A172 (cell line): ENCODE measurements at places on chromosomes 6 and 20.

DNA sequence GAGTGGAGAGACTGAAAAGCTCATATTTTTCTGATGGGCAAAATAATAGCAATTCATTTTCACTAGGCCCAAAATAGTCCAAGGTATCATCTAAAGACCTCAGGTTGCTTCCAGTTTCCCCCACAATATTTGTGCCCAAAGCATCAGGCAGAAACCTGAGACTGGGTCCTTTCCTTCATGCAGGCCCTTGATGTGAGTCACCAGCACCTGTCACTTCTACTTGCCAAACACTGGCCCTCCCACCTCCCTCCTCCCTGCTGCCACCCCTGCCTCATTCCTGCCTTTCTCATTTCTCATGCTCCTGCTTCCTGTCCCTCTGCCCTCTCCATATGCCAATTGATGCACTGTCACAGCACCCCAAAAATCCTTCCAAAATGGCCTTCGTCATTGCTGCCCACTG lies 230.4 kb upstream of the CST7 start:
- peak; percentile 19 for DNase-seq

- DNase-seq = no peak
Measured at GRCh38 chr6:20810727-20811108, 276.5 kb downstream of the CDKAL1 start.

DNA sequence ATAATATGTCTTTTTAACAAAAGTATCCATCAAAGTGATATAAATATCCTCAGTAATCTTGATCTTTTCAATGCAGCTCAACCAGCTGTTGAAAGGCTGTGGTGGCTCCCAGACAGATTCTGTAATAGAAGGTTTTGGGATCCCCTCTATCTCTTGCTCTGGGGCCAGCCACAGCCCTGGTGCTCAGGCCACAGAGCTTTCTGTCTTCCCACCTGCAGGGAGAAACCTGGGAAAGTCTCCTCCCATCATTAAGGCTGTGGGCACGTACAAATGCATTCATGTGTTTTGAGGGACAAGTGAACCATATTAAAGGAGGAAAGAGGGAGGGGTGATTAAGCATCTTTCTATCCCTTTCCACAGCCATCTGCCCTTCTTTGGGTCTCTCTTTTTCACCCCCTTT lies 183.1 kb downstream of the PRDM13 start:
- no peak for DNase-seq

DNA sequence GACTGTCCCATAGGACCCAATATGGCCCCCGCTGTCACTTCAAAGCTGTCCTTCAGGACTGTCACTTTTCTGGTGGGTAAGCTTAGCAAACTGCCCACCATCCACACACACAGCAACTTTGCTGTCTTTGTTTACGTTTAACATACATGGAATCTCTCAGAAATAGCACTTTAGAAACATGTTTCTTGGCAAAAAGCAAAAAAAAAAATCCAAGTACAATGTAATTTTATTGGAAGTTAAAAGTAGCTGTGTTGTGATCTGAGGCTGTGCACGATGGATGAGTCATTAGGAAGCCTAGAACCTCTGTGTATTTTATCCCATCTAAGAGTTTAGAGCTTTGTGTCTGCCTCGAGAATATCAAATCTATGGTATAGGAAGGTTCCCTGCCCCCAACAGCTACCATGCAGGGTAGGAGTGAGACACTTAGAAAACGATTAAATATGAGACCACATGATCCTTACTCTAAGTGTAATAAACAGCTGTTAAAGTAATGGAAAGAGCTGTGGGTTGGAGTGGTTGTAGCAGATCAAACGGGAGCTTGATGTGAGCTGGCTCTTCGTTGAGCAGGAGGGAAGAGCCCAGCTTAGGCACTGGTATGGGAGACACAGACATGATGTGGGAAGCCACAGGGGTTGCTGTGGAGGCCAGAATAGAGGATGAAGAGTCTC lies 119.5 kb downstream of the PLEKHG1 start:
- no peak for DNase-seq

- DNase-seq = no peak
Measured at GRCh38 chr6:150177952-150178520, 35.2 kb downstream of the PPP1R14C start.

- no peak for DNase-seq
Measured at GRCh38 chr20:63711085-63711645, 3.3 kb downstream of the ZGPAT start.

DNA sequence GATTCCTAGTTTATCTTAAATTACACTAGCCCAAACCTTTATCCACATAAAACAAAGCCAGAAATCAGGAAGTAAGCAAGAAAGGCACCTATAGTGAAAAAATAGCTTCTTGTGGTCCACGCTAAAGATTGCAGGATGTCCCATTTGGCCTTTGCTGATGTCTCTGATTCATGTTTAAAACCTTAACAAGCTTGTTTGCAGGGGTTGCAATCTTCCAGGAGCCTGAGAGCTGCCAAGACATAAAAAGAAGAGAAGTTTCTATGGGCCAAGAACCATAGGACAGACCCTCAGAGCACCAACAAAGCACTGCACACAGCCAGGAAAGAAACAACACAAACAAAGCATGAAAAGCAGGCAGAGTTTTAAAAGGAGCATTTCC lies 49.4 kb downstream of the ADAT2 start:
- DNase-seq = no peak

DNA sequence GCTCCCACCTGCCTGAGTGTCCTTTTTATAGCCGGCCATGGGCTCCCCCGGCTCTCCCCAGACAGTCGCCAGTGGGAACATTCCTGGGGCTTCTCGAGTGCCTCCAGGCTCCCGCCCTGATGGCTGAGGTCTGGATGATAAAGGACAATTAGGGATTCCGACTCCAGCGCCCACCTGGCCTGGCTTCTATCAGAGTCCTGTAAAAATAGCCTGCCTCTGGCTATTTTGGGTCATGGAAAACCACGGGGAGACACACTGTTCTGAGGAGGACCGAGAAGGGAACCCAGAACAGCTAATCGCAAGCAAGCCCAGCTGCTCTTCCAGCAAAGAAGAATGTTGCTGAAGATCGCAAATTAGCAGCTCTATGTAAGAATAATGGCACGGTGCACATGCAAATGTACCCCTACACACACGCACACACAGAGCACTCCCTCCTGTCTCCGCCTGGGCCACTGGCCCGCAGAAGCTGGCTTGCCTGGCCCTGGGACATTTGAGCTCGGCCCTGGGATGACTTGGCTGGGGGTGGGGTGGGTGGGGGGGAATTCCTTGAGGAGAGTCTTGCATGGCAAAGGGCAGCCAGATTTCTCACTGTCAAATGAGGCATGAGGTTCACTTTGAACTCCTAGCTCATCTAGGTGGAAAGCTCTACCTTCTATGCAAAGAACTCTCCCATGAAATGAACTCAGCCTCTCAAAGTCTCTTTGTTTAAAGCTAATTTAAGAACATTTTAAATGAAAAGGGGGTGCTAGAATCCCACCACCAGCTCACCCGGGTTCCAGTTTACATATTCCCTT lies 55.3 kb downstream of the CTCFL start:
- no peak for DNase-seq

DNA sequence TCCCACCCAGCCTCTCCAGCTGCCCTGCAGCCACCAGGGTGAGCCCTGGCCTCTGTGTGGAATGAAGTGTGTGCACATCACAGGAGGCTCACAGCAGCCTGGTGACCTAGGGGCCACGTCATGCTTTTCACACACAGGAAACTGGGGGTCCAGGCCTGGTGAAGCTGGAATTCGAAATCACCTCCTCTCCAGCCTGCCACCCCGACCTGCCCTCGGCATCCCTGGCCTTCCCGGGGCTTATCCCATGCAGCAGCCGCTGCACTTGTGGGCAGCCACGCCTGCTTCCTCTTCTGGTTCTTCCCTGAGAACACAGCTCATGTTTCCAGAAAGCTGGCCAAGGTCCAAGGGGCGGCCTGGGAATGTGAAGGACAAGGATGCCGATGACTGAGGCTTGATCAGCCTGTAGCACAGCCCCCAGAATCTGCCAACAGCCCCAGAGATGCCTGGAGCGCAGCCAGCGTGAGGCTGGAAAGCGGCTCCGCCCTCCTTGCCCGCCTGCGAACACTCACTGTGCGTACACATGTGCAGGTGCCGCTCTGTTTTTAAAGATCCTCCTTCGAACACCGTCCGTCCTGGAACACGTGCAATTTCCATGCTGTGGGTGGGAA lies 4.2 kb upstream of the NTSR1 start:
- DNase-seq = peak; percentile 97

GRCh38 chr6:4348462-4349112 lies 213.2 kb upstream of the ECI2 start:
- no peak for DNase-seq

DNA sequence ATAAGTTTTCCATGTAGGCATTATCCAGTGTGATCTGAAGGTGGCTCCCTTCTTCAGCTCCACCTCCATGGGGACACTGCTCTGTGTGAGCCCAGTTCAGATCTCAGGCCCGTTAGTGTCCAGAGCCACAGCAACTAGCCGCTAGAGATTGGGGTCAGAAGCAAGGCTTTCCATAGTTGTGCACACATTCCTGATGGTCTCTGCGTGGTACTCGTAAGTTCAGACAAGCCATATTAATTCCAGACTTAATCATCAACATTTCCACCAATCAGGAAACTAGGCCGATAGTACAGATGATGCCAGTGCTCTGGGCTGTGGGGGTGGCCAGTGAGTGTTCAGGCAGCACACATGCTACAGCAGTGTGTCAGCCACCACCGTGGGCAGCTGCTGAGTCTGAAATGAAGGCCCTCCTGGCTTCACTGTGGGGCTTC lies 17.5 kb upstream of the SYNCRIP start:
- DNase-seq = peak; percentile 83

DNA sequence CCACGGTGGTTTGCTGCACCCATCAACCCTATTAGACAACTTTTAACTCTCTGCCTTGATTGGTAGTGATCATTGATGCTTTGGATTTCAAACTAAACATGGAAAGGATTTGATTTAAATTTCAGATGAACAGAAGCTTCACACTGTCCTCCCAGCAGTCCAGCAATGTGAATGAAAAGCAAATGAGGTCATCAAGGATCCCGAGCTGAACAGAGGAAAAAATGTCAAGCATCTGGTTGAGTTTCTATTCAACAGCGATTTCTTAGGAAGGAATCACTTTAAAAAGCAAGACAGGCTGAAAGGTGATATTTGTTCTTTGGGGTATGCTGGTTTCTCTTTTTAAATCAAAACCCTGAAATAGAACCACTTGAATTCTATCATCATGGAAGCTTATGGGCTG lies 10.6 kb upstream of the SAMD3 start:
- no peak for DNase-seq

GRCh38 chr6:64732888-64733287 lies 974.1 kb downstream of the EYS start:
- peak; percentile 5 for DNase-seq

DNA sequence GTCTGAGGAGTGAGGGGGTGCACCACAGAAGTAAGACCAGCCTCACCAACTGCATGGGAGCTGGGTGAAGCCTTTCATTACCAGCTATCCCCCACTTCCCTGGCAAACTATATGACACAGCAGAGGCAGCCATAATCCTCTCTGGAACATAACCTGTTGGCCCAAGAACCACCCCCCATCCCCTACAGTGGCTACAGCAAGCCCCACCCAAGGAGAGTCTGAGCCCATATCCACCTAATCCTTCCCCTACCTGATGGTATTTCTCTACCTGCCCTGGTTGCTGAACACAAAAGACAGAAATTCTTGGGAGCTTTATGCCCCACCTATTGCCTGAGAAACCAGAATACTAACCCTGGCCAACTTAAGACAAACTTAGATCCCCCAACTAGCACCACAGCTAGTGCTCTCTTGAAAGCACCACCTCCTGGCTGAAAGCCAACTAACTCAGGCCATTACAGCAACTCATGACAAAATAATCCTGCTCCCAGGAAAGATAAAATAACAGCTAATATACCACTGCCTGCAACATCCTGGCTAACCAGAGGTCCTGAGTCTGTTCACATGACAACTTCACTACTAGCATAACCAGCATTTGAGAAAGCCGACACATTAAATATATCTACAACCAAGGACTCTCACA lies 11.2 kb downstream of the RNGTT start:
- DNase-seq = no peak

- no peak for DNase-seq
Measured at GRCh38 chr6:33906439-33906838, 102.6 kb upstream of the MLN start.

DNA sequence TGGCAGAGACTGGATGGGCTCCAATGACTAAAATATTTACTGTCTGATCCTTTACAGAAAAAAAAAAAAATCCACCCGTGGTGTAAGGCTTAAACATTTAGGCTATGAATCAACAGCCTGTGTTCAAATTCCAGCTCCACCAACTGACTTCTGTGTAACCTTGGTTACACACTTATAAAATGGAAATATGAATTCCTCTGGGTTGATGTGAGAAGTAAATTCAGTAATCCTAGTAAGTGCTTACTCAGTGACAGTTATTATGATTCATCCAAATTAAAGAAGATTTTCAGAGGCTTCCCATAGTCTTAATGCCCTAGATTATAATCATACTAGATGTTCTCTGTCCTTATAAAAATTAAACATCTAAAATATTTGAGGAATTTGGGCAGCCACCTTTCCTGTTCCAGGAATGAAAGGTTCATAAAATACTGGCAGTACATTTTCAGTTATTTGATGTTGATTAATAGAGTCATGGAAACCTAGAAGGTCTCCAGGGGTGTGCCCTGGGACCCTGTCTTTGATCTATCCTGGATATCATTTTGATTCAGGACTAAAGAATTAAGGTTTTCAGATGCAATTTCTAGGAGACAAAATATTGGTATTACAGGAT lies 180.3 kb upstream of the ZNF217 start:
- DNase-seq = peak; percentile 98

DNA sequence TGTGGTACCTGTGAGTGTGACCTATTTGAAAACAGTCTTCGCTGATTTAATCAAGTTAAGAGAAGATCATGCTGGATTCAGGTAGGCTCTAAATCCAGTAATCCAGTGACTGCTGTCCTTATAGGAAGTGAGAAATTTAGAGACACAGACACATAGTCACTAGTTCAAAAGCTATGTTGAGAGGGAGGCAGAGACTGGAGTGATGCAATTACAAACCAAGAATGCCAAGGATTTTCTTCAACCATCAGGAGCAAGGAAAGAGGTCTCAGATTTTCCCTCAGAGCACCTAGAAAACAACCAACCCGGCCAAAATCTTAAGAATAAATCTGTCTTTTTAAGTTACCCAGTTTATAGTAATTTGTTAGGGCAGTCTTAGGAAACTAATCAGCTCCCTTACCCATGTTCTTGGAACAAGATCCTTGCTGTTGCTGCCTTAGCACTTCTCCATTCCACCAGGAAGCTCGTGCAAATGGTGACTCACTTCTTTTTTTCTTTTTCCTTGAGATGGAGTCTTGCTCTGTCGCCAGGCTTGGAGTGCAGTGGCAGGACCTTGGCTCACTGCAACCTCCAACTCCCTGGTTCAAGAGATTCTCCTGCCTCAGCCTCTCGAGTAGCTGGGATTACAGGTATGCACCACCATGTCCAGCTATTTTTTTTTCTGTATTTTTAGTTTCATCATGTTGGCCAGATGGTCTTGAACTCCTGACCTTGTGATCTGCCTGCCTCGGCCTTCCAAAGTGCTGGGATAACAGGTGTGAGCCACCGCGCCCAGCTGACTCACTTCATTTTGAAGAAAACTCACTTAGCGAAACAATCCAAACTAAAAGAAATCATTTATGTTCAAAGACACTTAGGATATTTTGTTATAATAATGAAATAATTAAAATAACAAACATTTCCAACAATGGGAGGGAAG lies 34.4 kb upstream of the ZNF184 start:
- DNase-seq = no peak

- DNase-seq = no peak
Measured at GRCh38 chr6:17984812-17985670, 2.4 kb downstream of the KIF13A start.
